ENCODE measurements at places on chromosomes 11 and 22.

DNA sequence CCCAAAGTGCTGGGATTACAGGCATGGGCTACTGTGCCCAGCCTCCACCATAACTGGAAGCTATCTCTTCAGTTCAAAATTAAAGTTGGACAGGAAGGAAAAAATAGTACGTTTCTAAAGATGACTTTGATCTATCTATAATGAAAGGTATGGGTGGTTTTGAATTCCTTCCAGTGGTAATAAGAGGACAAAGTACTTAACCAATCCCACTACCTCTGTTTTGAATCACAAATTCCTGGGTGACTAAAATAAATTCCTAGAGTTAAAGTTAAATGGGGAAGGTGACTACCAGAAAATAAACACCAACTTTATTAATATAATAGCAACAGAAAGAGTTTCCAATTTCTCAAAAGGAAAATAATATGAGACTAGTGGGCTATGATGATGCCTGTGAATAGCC is 9.1 kb downstream of the PHF5A start:
- DNase-seq = no peak

DNA sequence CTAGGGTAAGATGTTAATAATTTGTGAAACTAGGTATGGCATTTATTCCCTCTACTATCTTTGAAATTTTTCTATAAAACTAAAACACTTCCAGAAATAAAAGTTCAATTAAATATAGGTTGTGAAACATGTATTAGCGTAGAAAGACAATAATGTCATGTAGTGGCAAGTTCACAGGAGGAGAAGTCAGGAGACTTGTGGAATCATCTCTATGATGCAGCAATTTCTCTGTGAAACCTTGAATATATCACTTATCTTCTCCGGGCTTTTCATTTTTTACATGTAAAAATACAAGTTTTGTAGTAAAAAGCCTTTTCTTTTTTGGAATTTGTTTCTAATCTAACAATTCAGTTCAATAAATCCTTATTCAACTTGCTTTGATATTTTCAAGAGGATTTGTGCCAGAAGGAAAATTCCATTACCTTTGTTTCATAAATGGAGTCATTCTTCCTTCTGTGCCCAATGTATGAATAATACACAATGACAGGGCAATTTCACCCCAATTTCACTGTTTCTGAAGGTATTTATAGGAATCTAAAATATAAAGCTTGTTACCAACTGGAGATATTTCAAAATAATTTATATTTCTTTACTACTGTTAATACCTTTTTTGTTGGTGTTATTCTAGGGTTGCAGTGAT is 758.3 kb downstream of the FAM181B start:
- no peak for DNase-seq

- DNase-seq = no peak
Measured at GRCh38 chr11:9914064-9914463, 250.2 kb downstream of the SWAP70 start.

GRCh38 chr11:119803726-119804294 is 74.8 kb upstream of the NECTIN1 start:
- no peak for DNase-seq

- DNase-seq = no peak
Measured at GRCh38 chr22:19845054-19845722, 9.5 kb downstream of the GNB1L start.
